ENCODE measurements at places on chromosomes 1 and 21. TPM values are rescaled to one million over a fixed set of nuclear protein-coding genes. Genes with fewer than 3 reads are reported as not detected.

DNA sequence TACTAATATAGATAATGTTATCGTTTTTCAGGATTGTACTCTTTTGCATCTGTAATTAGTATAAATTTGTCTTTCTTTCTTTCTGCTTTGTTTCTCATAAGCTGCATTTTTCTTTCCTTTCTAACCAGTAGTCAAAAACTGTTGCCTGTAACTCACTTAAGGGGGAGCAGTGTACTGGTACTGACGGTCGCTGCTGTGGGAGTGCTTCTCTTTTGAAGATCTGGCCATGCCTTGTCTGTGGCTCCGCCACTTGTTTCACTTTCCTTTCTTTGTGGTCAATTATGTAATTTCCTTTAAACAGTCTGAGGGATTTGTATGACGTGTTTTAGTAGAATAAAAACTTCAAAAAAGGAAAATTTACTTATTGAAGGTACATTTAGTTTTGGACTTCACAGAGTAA lies 37.0 kb downstream of the MIA3 start:
- DNase-seq: no peak
- peaks cover 10% of the 10 kb centered on the region for H3K36me3 ChIP-seq
- H3K27me3 ChIP-seq: no peaks in the 10 kb centered on the region
- no peak overlapping the region for H3K27ac ChIP-seq

DNA sequence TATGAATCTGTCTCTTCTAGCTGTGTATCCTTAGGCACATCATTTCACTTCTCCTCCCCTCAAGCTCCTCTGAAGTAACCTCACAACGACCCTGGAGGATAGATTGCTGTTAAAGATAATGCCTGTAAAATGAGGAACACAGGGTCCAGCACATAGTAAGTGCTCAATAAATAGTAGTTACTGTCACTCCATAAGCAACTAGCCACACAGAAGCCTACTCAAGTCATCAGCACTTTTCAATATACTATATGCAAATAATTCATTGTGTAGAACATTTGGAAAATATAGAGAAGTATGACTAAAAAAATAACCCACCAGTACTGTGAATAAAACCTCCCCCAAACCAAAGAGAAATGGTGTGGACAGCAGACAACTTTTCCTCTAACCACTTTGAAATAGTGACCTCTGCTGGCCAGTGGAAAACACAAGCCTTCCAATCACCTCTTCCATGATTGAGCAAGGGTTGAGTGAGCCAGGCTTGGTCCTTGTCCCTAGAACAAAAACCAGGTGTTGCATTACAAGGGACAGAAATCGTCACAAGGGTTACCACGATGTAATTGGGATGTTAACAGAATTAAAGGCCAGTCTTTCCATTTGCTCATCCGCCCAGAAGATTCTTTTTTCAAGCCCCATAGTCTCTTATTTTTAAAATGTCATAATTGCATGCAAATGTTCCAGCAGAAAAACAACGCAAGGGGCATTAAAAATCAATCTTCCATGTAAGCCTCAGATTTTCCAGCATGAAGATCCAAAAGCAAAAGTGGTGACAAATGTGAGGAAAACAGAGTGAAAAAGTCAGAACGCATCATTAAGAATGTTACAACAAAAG lies 15.7 kb upstream of the GLIS1 start:
- no peak for DNase-seq
- H3K4me3 ChIP-seq: no peak overlapping the region
- no peaks in the 10 kb centered on the region for H3K36me3 ChIP-seq
- H3K27ac ChIP-seq: no peak overlapping the region

DNA sequence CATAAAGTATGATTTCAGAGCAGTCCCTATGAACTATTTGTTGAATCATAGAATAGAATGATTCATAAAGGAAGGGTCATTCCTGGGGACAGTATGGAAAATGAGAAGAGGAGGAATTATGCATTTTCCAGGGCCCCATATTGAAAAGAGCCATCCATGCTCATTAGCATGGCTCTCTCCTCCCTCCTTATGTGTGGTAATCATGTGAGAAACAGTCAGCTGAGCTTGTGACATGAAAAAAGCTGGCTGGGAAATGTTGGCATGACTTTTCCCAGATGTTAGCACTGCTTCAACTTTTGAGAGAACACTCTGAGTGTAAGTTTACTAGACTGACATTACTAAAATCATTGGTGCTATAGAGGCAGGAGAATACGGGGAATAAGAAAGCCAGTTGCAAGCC lies 16.1 kb downstream of the TRIM67 start:
- no peaks in the 10 kb centered on the region for H3K36me3 ChIP-seq
- H3K27me3 ChIP-seq: no peaks in the 10 kb centered on the region
- H3K27ac ChIP-seq: no peak overlapping the region
- no peak overlapping the region for H3K4me3 ChIP-seq

DNA sequence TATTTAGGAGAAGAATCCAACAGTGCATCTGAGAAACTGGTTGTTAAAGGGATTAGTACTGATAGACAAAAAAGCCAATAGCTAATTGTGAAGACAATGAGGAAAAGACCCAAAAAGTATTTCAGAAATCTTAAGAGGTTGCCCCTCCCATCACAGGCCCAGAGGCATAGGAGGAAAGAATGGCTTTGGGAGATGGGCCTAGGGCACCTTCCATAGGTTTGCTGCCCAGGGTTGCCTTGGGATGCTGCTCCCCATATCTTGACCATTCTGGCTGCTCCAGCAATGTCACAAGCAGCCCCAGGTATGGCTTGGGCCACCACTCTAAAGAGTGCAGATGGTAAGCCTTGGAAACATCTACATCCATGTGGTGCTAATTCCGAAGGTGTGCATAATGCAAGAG lies 68.7 kb upstream of the CD5L start:
- no peaks in the 10 kb centered on the region for H3K27me3 ChIP-seq
- H3K4me1 ChIP-seq: no peaks in the 10 kb centered on the region
- H3K4me3 ChIP-seq: no peak overlapping the region
- no peak for DNase-seq
- H3K36me3 ChIP-seq: no peaks in the 10 kb centered on the region

DNA sequence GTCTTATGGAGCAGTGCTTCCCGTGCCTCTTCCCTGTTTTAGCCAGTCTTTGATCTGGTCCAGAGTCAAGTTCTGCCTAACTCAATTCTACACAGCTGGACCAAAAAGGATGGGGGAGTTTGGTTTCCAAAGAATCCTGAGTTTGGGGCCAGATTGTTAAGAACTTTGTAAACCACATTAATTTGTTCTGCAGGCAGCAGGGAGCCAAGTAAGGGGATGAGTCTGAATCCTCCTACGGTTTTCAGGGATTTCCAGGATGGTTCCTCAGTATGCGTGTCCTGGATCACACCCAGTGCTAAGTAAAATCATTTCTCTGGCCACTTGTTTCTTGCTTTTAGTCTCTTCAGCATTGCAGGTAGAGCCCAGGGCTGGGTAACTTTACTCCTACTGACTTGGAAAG lies 26.1 kb upstream of the GJA5 start:
- no peaks in the 10 kb centered on the region for H3K27me3 ChIP-seq
- H3K36me3 ChIP-seq: no peaks in the 10 kb centered on the region
- no peak overlapping the region for H3K4me3 ChIP-seq
- H3K4me1 ChIP-seq: no peaks in the 10 kb centered on the region
- no peak overlapping the region for H3K27ac ChIP-seq

The OR6K3 gene
- total RNA-seq: not detected

Data from spinal cord (tissue), 10 donors.